AG08395 (cell line): ENCODE measurements at places on chromosomes 1 and 21.

DNA sequence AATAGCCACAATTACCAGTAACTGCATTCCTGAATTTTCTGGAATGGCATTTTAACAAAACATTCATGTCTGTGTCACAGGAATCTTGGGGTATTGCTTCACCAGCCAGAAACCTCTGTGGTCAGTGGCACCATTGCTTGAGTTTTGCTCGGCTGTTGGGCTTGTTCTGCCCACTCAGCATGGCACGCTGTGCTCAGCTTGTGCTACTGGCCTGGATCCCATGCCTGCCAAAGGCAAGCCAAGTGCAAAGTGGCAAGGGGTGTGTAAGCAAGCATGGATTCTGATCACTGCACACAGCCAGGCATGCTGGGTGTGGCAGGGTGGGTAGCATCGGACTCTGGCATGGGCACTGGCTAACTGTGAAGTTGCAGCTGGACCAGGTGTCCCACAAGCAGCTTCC lies 1150.9 kb downstream of the MRPL39 start:
- DNase-seq = no peak

DNA sequence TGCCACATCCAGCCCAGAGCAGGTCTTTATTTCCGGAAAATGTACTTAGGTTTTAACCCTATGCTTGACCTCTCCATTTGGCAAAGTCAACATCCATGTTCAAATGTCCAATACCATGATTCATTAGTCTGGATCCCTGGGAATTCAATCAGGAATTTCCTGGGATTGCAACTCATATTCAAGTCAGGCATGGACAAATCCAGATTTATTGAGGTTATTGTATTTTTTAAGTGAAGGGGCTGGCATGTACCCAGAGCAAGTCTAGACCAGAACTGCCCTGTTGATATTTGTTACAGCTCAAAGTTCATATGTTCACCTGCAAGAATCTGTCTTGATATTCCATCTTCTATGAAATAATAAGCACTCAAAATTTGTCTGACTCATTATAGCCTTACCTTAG lies 521.1 kb downstream of the ADGRL2 start:
- DNase-seq = no peak

DNA sequence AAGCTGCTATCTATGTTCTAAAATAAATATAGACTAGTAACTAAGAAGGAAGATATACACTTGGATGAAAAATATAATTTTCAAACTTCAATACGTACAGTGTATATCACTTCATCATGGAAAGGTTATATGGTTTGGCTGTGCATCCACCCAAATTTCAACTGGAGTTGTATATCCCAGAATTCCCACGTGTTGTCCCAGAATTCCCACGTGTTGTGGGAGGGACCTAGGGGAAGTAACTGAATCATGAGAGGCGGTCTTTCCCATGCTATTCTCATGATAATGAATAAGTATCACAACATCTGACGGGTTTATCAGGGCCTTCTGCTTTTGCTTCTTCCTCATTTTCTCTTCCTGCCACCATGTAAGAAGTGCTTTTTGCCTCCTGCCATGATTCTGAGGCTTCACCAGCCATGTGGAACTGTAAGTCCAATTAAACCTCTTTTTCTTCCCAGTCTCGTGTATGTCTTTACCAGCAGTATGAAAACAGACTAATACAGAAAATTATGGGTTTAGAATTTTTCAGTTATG lies 10.7 kb downstream of the NEGR1 start:
- DNase-seq = no peak

DNA sequence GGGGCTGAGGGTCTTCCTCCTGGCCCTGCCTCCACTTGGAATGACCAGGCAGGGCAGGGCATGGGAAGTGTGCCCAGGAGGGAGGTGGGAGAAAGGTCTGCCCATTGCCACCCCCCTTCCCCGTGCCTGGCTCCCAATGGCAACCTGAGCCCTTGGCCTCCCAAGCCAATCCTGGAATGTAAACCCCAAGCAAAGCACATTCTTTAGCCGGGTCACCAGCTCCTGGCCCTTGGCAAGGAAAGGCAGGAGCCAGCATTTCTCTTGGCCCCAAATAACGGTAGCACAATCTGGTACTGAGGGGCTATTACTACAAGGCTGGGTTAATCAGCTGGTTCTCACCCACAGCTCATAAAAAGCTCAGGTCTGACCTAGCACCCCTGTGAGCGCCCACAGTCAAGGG lies 6.9 kb upstream of the NUAK2 start:
- DNase-seq = no peak

- DNase-seq = no peak
Observed at GRCh38 chr1:108612496-108612895, 48.4 kb downstream of the HENMT1 start.

DNA sequence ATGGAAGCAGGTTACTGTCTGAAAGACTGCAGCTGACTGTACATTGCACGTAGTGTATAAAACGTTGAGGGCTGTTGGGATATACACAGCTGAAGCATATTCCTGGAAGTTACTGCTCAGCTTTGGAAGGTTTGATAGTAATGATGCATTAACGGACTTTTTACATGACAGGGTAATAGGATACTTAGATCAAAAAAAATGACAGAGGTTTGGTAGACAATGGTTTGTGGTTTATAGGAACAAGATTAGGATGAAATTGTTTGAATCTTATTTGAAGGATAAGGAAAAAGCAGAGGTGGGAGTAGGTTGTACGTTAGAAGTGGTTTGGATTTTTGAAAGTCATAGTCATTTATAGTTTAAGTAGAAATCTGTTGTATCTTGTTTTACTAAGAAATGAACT lies 33.0 kb downstream of the ADGRL2 start:
- no peak for DNase-seq

DNA sequence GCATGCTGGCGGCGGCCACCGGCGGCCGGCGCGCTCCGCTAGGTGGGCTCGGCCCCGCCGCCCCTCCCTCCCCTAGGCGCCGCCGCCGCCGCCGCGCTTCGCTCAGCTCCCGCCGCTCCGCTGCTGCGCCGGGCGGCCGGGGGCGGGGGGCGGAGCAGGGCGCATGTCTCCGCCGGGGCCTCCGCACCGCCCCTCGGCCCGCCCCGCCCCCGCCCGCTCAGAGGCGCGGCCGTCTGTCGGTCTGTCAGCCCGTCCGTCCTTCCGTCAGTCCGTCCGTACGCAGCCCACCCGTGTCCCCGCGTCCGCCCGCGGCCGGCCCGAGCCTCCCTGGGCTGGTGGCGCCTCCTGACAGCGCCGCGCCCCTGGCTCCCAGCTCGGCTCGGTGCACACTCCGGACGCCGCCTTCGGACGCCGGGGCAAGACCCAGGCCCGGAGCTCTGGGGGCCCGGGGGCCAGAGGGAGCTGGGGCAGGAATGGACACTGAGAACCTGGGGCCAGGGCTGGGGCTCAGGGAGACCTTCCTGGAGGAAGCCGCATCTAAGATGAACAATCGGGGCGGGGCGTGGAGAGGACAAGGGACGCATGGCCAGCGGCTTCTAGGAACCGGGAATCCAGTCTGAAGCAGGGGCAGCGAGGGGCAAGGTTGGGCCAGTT lies at the start of gene GPR153:
TSS of gene GPR153 (minus strand) at position 138 of the 654 bp plus-strand sequence. CDS start 6,193 bp downstream, outside the sequence.
- peak; percentile 64 for DNase-seq

DNA sequence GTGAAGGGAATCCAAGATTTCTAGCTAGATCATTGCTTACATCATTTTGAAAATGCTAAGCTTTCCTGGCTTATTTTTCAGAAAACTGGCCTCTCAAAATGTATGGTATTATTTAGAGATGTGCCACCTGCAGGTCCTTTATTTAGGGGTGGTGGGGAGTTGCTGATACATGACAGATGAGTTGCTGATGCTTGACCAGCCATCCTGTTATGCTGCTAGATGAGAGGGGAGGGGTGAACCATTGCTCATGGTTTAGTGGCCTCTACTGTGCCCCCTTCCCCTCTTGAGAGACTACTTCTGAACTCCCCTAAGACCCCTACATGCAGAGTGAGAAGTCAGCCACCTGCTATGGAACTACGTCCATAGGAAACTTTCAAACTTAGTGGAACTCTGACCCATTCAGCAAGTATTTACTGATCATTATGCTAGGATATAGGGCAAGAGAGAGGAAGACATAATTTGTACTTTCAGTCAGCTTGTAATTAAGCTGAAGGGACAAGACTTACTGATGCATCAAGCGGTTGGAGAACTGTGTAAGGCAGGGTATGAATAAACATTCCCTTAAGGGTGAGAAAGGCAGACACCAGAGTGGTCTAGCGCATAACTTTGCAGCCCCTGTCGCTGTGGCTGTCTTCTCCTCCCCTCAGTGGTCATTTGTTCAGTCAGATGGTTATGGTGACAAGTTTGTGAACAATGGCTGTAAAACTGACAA lies 34.6 kb downstream of the SLAMF6 start:
- DNase-seq = no peak

GRCh38 chr1:31574749-31575368 lies 1.5 kb upstream of the TINAGL1 start:
- DNase-seq = no peak

DNA sequence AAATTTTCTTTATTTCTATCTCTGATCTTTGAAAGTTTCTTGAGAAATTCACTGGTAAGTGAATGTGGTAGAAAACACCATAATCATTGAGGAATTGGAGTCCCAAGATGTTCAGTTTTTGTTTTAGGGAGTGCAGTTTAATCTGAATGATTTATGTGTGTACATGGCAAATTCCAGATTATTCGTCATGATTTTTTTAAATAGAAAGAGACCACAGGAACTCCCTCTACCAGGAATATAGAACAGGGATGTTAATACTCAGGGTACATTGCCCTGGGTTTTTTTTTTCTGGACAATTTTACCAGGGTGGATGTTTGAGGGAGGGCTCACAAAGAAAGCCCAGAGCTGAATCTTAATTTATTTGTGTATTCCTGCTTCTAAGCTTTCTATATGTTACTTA lies 109.0 kb downstream of the VPS13D start:
- DNase-seq = no peak

GRCh38 chr1:23244256-23244761 lies 27.0 kb upstream of the HTR1D start:
- DNase-seq = no peak

DNA sequence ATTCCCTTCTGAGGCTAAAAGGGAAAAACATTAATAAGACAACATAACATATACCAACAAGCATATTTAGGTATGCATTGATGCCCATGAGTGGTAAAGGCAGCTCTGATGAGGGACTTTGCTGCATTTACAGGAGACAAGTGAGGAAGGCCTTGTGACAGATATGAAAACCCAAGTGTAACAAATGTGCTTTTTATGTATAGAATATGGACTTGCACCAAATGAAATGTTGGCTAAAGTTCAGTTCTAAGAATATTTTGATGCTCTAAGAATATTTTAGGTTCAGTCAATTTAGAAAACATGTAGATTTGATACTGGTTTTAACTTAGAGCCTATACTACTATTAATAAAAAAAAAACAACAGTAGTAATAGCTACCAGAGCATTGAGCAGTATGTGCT lies 424.7 kb downstream of the LMO4 start:
- DNase-seq = no peak

GRCh38 chr1:235168375-235168774 lies 7.3 kb upstream of the RBM34 start:
- DNase-seq = no peak

- DNase-seq = no peak
Observed at GRCh38 chr1:1997576-1997975, 6.0 kb downstream of the CFAP74 start.

- DNase-seq = peak; percentile 2
Observed at GRCh38 chr1:93079685-93080141, 630 bp downstream of the MTF2 start.

DNA sequence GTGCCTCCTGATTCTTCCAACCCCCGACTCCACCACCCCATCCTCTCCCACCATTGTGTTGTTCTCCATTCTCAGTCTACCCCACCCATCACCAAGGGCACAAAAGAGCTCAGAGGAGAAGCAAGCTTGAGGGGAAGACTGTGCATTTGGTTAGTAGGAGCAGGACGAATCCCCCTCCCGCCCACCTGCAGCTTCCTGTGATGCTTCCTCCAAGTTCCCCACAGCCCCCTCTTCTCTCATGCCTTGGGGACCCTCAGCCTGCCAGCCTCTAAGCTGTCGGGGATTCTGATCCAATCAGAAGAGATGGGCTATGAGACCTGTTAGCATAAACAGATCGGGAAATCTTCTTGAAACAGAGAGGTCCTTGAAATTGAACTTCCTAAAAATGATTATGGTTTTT lies 22.2 kb upstream of the CAPZB start:
- DNase-seq = no peak

- DNase-seq = peak; percentile 60
Observed at GRCh38 chr1:160416369-160416768, 16.0 kb downstream of the VANGL2 start.

DNA sequence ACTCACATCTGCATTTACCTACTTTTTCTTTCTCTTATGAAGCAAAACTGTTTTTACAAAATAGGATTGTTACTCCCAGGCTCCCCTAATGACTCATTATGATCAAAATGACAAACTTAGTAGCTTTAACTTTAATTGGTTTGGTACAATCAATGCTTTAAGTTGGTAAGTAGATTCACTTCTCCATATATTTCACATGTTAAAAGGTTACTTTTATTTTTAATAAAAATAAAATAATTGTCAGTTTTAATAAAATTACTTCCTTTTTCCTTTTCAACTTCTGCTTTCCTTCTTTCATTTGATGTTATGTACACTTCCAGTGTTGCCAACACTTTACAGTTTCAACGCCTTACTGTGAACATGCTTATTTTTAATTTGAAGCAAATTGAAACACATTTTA lies 477.6 kb downstream of the SETD4 start:
- DNase-seq = no peak

DNA sequence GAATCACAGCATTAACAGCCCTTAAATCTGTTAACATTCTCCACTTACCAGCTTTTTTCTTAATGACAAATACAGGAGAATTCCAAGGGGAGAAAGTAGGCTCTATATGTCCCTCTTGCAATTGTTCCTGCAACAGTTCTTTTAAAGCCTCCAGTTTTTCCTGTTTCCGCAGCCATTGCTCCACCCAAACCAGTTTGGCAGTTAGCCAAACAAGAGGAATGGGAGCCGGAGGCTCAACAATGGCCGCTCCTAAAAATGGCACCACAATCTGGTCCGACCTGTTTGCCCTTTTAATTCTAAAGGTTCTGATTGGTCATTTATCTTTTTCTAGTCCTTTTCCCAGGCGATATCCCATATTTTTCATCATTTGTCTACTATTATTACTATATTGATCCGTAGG lies 14.0 kb upstream of the L1TD1 start:
- no peak for DNase-seq

GRCh38 chr21:38813547-38813946 lies 7.8 kb downstream of the ETS2 start:
- DNase-seq = no peak

DNA sequence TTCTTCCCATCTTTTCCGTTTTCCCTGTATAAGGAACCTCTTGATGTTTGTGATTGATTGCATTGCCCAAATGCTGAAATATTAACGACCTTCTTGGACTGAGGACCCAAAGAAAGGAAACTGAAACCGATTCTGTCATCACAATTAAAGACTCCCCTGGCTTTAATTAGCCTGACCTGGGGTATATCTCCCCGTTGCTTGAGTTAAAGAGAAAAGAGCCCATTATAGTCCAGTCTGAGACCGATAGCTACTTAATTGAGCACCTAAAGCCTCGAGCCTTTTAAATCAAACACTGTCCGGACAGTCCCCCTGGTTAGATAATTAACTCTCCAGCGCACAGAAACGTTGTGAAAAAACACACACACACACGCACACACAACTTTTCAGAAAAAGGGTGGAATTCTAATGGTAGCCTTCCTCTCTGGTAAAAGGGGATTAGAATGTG lies 8.0 kb downstream of the LMO4 start:
- no peak for DNase-seq

- peak; percentile 46 for DNase-seq
Observed at GRCh38 chr1:21238141-21238800, 52.0 kb downstream of the ECE1 start.
